ENCODE measurements at places on chromosomes 4 and X. TPM values are rescaled to one million over a fixed set of nuclear protein-coding genes. Genes with fewer than 3 reads are reported as not detected.
A peak's percentile ranks its signal among the peaks of the same experiment; 100 is the strongest.

- DNase-seq: no peak
Measured at GRCh38 chr4:38367642-38368174, 296.3 kb upstream of the KLF3 start.

SNCA gene
- polyA plus RNA-seq: 49.7 TPM

DNA sequence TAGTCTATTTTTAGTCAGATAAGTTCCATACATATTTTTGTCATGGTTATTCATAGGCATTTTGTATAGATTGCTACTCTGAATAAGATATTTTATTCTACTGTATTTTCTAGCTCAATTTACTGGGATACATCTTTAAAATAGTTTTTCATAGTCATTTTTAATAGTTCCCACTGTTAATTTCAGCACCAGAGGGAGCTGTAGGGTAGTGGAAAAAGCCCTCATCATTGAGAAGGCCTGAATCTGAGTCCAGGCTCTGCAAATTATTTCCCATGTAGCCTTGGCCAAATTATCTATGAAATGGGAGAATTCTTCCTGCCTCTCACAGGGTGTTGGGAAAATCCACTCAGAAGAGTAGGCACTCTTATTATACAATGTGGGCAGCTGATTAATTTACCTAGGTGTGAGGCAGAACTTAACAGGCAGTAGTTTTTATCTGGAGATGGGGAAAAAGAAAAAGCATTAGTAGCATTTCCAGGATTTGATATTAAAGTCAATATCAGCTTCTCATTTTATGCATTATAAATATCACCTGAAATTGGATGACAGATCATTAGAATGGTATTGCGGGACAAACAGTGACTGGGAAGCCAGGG lies 102.9 kb upstream of the PAQR3 start:
- DNase-seq: peak; percentile 39

FABP2 gene
- 0.06 TPM for polyA plus RNA-seq

- no peak for DNase-seq
Measured at GRCh38 chr4:121950212-121950679, 1.6 kb downstream of the TRPC3 start.

- no peak for DNase-seq
Measured at GRCh38 chr4:82589756-82590155, 28.0 kb upstream of the TMEM150C start.

JCHAIN gene
- 0.87 TPM for polyA plus RNA-seq

HEPH gene
- 61.9 TPM for polyA plus RNA-seq

GRCh38 chrX:15815779-15816437 lies 25.6 kb downstream of the ZRSR2 start:
- DNase-seq: no peak

- no peak for DNase-seq
Measured at GRCh38 chr4:45475548-45475947, 648.3 kb downstream of the GABRG1 start.

DNA sequence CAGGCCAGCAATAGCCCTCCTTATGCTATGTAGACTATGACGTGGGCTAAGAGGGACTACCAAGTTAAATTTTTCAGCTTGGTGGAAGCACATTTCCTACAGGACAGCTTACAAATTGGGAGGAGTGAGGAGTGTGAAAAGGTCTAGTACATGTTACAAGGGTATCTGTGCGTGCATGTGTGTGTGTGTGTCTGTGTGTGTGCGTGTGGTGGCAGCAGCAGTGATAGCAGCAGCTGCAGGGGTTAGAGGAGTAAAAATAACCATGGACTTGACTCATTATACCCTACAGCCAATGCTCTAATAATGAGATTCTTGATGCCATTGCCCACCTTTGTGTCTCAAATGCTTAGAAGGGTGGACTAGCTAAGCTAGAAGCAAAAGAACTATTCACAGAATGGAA lies 88.6 kb downstream of the SLC9A7 start:
- no peak for DNase-seq

DNA sequence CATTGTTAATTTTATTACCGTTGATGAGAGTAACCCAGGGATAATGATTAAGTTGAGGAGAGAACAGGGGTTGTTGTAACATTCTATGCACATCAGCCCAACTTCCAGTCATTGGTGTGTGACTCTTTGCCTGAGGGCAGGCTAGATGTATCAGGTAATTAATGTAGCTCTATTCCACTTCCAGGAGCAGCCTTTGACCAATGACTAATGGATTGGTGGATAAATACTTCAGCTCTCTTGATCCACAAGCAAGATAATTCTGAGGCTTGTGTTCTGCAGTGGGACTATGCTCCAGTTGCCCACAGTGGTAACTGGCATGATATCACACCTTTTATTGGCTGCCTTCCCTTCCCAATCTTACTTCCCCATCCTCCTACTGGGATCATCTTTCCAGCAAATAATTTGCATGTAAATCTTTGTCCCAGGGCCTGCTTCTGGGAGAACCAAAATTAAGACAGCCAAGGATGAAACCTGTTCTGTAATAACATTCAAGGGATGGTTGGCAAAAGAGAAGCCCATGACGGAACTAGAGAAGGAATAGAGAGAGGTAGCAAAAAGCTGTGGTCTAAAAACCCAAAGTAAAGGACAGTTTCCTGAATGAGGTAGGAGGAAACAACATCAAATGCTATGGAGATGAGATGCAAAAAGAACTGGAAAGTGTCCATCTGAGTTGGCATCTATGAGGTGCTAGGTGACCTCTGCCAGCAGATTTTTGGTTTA lies 241.4 kb upstream of the RPS6KA3 start:
- DNase-seq: no peak

- DNase-seq: no peak
Measured at GRCh38 chr4:183173580-183174526, 74.8 kb downstream of the WWC2 start.

DNA sequence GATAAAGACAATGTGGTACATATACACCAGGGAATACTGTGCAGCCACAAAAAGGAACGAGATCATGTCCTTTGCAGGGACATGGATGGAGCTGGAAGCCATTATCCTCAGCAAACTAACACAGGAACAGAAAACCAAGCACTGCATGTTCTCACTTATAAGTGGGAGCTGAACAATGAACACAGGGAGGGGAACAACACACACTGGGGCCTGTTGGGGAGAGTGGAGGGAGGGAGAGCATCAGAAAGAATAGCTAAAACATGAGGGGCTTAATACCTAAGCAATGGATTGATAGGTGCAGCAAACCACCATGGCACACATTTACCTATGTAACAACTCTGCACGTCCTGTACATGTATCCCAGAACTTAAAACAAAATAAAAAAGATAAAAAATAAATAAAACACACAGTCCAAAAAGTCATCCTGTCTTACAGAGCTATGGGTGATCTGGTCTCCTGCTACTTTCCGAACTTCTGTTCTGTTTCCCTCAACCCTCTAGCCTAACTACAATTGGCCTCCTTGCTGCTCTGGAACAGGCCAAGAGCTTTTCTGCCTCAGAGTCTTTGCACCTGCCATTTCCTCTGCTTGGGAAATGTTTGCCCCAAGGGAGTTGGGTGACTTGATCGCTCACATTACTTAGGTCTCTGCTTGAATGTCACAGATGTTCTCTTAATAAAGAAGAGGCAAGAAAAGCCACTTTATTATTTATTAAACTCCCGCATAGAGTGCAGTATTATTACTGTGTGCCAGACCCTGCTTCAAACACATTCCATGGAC lies 1.1 kb upstream of the CD38 start:
- no peak for DNase-seq

- DNase-seq: no peak
Measured at GRCh38 chrX:45232139-45232538, 31.5 kb upstream of the DIPK2B start.

GRCh38 chrX:103155201-103155600 lies 59.7 kb upstream of the BEX4 start:
- DNase-seq: no peak

SSX1 gene
- polyA plus RNA-seq: not detected

BMPR1B gene
- polyA plus RNA-seq: 20.4 TPM

Data from left renal cortex interstitium (tissue), 4 donors.